ENCODE measurements at places on chromosomes 2 and 18. TPM values are rescaled to one million over a fixed set of nuclear protein-coding genes. Genes with fewer than 3 reads are reported as not detected.

OR6B2 gene
- total RNA-seq = not detected

MZT2B gene
- total RNA-seq = 140 TPM

RAPGEF4 gene
- 2.9 TPM for total RNA-seq

VAMP8 gene
- 144 TPM for total RNA-seq

CCDC150 gene
- 3.6 TPM for total RNA-seq

NCKAP1 gene
- 97.7 TPM for total RNA-seq

DSEL gene
- 0.45 TPM for total RNA-seq

AFF3 gene
- 1.2 TPM for total RNA-seq

COLEC12 gene
- 1.4 TPM for total RNA-seq

DHX57 gene
- total RNA-seq = 11.9 TPM

DYSF gene
- total RNA-seq = 10.6 TPM

NT5DC4 gene
- total RNA-seq = not detected

SCN9A gene
- 1.1 TPM for total RNA-seq

AQP12A gene
- not detected for total RNA-seq

SCTR gene
- total RNA-seq = not detected

HOXD8 gene
- total RNA-seq = 1.2 TPM

LDLRAD4 gene
- 0.91 TPM for total RNA-seq

KIF3C gene
- total RNA-seq = 3.4 TPM

NYAP2 gene
- total RNA-seq = not detected

ABCG8 gene
- not detected for total RNA-seq

PROC gene
- not detected for total RNA-seq

MC4R gene
- not detected for total RNA-seq

SLC5A7 gene
- total RNA-seq = not detected

TMEM163 gene
- not detected for total RNA-seq

FIGN gene
- total RNA-seq = 2.1 TPM

CRYGD gene
- not detected for total RNA-seq

TMEM178A gene
- not detected for total RNA-seq

DSC2 gene
- total RNA-seq = 231 TPM

STPG4 gene
- total RNA-seq = not detected

TANK gene
- 68.4 TPM for total RNA-seq

LYPD6B gene
- 8.7 TPM for total RNA-seq

ATOH8 gene
- 12.1 TPM for total RNA-seq

ZBTB7C gene
- total RNA-seq = 53.0 TPM

SPP2 gene
- total RNA-seq = not detected

CTAGE1 gene
- not detected for total RNA-seq

LONRF2 gene
- 0.53 TPM for total RNA-seq

TNP1 gene
- total RNA-seq = not detected

CXCR2 gene
- 32.2 TPM for total RNA-seq

UGT1A10 gene
- total RNA-seq = 12.4 TPM

KCNIP3 gene
- total RNA-seq = 2.5 TPM

SCLY gene
- total RNA-seq = 13.4 TPM

Data from esophagus squamous epithelium (tissue), 5 donors.